ENCODE measurements at places on chromosomes 7 and 10.

DNA sequence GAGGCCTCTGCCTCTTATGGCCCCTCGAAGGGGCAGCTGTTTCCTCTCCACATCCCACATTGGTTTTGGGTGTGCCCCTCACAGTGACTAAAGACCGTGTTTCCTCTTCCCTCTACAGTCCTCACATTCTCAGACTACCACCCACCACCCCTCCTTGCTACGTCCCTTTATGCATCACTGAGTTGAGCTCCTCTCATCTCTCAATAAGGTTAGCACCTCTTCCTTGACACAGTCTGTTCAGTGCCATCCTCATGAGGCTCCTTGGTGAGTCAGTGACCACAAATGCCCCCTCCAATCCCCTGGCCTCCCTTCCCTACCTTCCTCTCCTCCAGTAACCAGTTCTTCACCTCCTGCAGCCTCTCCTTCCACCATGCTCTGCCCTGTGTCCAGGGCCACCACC, 239.1 kb upstream of the MYO3A start:
- DNase-seq: no peak

DNA sequence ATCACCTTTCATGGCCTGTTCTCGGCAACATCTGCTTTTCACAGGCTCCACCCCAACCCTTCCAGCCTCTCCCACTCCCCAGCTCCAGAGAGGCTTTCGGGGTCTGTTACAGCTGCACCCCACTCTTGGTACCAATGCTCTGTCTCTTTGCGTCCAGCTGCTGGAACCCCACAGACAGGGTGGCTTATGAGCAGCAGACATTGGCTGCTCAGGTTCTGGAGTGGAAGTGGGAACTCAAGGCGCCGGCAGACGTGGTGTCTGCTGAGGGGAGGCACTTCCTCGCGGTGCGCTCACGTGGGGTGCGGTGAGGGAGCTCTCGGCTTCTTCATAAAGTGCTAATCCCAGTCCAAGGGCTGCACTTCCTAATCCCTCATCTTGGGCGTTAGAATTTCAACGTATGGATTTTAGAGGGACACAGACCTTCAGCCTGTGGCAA, 185.7 kb downstream of the ELFN1 start:
- DNase-seq: no peak

DNA sequence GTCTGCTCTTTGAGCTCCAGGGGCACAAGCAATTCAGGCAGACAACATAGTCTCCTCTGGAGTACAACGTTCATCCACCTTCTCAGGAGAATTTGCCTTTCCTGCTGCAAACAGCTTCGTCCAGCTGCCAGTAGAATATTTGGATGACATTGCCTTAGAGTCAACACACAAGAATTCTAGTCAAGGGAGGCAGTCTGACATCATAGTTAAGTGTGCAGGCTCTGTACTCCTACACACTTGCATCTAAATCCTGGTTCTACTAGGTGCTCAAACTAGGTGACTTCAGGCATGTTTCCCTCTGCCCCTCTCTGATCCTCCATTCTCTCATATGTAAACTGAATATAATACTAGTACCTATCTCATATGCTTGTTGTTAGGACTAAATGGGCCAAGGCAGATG, 314.8 kb downstream of the HPSE2 start:
- DNase-seq: no peak

- peak; percentile 27 for DNase-seq
Measured at GRCh38 chr10:32347363-32348022, 535 bp upstream of the EPC1 start.

DNA sequence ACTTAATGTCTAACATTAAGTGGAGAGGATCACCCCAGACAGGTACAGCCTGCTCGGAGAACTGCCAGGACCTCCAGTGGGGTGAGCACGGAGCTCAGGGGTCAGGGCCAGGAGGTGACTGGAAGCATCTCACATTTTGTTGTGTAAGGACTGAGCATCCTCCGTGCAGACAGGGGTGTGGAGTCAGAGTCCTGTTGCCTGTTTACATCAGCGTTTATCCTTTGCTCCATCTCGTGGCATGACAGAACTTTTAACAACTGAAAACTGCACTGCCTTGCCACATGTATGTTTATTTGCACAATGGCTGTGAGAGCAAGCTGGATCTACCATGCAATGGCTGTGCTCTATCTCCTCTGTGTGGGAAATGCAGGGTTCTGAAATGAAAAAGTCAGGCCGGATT, 175.4 kb upstream of the AKR1E2 start:
- DNase-seq: no peak

GRCh38 chr10:74114041-74114448, 36.6 kb downstream of the AP3M1 start:
- DNase-seq: no peak

DNA sequence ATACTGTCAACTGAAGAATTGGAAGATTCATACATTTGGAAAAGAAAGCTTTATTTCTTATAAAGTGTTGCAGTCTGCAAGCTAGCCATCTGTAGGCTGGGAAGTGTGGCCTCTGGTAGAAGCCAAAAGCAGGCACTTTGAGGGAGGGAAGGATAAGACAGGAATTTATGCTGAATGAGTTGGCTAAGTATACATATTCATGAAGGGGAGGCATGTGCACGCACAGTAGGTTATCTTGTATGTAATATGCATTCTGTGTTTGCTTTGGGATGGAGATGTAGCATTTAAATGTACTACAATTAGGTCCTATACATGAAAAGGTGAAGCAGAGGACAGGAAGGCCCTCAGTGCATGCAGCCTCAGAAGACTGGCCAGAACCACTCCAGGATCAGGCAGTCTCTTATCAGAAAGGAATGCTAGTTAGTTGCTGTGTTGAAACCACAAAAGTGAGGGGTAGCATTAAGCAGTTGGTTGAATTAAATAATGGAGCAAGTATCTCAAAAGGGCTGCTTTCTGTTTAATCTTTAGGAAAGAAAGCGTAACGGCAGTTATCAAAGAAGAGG, 40.9 kb downstream of the MYO3A start:
- DNase-seq: no peak

DNA sequence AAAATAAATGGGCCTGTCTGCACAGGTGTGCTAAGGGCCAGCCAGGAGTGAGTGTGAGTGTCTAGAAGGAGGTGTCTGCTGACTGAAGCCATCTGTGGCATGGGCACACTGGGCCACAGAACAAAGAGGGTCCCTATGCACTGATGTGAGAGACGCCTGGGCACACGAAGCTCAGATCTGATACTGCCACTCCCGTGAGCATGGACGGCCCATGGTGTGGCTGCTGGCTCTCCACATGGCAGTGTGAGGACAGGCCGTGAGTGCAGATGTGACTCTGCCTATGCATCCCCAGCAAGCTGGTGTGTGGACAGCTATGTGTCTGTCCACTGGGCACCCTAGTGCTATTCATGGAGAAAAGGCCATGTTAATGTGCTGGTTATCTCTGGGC, 12.8 kb upstream of the MYL7 start:
- no peak for DNase-seq

- no peak for DNase-seq
Measured at GRCh38 chr7:18727115-18727870, 231.7 kb downstream of the HDAC9 start.

- DNase-seq: no peak
Measured at GRCh38 chr7:75727881-75728593, 10.7 kb downstream of the HIP1 start.

GRCh38 chr10:88243202-88243744, 339.8 kb downstream of the RNLS start:
- no peak for DNase-seq

DNA sequence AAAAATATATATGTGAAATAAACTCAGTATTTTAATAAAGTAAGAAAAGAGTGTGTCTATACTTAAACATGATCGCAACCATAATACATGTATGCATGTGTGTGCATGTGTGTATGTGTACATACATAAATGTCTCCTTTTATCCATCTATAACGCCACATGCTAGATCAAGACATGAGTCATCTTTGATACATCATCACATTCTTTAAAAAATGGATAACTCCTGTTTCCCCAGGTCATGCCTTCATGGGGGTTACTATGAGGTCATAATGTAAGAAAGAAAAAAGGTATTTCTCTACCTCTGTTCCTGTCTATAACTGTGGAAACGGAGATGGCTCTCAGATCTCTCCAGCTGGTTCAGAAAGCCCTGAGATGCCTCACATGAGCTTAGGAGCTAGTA, 41.2 kb downstream of the LSMEM1 start:
- no peak for DNase-seq

DNA sequence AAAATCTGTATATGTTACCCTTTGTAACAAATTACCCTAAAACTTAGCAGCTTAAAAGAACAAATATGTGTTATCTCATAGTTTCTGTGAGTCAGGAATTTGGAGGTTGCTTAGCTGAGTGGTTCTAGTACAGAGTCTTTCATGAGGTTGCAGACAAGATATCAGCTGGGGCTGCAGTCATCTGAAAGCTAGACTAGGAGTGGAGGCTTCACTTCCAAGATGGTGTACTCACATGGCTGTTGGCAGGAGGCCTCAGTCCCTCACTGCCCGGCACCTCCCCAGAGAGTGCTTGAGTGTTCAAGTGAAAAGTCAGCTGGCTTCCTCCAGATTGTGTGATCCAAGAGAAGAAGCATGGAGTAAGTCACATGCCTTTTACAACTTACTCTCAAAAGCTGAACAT, 16.9 kb upstream of the GGCT start:
- no peak for DNase-seq

DNA sequence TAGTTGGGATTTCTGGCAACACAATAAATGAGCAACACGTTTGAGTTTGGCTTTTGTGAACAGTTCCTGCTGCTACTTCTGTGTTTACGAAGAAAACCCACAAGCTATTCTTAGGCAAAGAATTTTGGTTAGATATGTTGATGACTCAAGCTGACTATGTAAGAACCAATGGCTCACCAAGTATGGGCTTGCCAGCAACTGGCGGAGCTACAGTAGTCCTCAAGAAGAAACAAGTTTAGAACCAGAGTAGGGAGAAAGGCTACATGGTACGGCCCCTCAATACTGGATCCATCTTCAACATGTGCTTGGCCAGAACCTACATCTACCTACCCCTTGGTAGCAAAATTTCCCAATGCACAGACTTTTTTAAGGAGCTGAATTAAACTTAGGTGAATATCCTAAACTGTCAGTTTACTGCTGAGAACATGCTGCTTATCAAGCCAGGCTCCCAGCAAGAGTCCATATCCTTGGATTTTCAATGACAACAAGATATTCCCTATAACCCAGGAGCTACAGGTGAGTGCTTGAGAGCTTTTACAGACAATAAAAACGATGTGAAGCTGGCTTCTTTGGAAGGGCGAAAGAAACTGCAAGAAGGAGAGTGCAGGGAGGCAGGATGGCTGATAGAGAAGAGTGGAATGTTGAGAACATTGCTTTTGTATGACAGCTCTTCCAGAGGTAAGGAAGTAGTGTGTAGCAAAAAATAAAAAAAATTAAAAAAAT, 74.3 kb upstream of the ASAH2 start:
- DNase-seq: no peak

DNA sequence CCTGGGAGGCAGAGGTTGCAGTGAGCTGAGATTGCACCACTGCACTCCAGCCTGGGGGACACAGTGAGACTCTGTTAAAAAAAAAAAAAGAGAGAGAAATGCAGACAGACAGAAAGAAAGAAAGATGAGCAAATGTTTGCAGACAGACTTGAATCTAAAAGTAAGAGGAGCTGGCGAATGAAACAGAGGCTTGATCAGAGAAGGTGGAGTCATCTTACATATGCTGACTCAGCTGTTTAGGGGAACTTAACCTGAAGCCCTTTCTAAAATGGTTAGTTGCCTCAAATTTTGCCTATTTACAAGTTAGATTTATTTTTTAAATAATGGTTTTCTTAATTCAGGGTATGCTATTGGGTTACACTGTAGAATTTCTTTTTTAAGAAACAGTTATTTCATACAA, 5.4 kb downstream of the FAM171A1 start:
- DNase-seq: no peak

DNA sequence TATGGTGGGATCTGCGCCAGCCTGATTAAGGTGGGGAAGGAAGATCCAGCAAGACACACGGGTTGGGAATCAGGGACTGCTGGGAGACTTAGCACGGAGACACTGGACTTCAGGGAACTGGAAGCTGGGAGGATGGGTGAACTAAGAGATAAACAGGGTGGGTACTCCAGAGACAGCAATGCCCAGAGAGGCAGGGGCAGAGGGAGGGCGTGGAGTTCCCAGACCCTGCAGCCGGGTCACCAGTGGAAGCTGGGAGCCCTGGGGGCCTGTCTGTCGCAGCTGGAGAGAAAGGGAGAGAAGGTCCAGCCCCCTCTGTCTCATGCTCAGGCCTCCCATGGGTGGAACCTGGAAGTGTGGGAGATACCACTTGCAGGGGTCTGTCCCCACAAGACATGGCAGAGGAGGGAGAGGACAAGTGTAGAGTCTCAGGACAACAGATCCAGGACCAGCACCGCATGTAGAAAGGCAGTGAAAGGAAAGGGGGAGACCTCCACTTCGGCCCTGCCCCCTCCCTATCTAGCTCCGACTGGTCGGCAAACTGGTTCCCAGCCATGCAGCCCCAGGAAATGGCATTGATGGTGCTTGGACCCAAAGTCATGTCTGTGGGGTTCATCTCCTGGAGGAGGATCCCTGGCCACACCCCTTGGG, 44.4 kb downstream of the AOC1 start:
- no peak for DNase-seq

- no peak for DNase-seq
Measured at GRCh38 chr7:14759785-14760184, 142.8 kb downstream of the DGKB start.

DNA sequence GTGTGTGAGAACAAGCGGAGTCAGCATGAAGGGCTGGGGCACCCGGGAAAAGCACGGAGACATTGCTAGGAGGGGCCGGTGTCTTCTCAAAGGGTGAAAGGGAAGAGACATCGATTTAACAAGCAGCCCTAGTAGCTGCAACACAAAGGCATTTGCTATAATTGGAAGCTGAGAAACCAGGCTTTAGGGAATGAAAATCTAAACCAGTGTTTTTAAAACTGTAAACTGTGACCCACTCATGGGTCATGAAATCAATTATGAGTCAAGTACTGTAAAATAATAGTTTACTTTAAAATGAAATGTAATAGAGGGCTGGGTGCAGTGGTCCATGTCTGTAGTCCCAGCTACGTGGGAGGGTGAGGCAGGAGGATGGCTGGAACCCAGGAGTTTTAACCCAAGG, 128.7 kb upstream of the RHEB start:
- no peak for DNase-seq

DNA sequence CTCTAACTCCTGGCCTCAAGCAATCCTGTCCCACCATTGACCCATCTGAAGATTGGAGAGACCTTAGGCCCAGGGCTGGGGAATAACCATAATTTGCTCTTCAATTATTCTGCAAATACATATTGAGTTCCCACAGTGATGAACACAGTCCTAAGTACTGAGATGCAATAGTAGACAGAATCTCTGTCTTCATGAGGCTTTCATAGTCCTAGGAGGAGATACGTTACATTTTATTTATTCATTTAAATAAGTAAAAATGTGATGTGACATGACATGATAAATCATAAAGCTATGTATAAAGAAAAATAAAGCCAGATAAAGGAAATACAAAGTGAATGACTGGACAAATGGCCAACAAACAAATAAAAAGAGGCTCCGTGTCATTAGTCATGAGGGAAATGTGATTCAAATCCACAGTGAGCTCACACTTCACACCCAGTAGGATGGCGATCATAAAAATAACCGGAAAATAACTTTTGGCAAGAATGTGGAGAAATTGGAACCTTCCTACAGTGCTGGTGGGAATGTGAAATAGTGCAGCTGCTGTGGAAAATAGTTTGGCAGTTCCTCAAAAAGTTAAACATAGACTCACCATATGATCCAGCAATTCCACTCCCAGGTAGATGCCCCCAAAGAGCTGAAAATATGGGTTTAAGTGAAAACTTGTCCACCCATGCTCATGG, 52.1 kb upstream of the JCAD start:
- no peak for DNase-seq

GRCh38 chr10:130729876-130730275, 581.6 kb downstream of the TCERG1L start:
- DNase-seq: no peak

- peak; percentile 34 for DNase-seq
Measured at GRCh38 chr7:151232917-151233701, 826 bp downstream of the CHPF2 start.
